CD8-positive, alpha-beta memory T cell (primary cell): ENCODE measurements at places on chromosomes 6 and 20. TPM values are rescaled to one million over a fixed set of nuclear protein-coding genes. Genes with fewer than 3 reads are reported as not detected.

GRCh38 chr20:41631826-41632225 lies 13.6 kb upstream of the CHD6 start:
- H3K36me3 ChIP-seq = no peaks in the 10 kb centered on the region
- no peaks in the 10 kb centered on the region for H3K4me1 ChIP-seq
- H3K27ac ChIP-seq = no peak overlapping the region
- no peak overlapping the region for H3K4me3 ChIP-seq

DNA sequence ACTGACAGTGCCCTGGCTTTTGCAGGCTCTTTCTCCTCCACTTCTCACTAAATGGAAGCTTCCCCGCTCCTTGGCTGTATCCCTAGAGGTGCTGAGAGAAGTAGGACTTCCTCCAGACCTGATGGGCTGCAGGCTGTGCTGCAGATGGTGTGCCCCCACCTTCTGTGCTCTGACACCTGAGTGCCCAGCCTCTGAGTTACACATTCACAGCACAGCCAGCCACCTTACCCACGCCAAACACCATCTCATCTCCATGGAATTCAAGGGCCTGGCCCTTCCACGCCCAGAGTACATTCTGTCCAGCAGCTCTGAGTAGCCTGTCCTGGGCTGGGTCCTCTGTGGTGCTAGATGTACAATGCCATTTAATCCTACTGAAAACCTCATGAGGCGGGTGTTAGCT lies 5.3 kb downstream of the SFTA2 start:
- no peaks in the 10 kb centered on the region for H3K27me3 ChIP-seq
- no peaks in the 10 kb centered on the region for H3K4me1 ChIP-seq
- DNase-seq = no peak
- H3K36me3 ChIP-seq = peaks cover 9% of the 10 kb centered on the region
- H3K4me3 ChIP-seq = no peak overlapping the region

The MYLK2 gene
- total RNA-seq = 0.13 TPM

The CNKSR3 gene
- 0.62 TPM for total RNA-seq

GRCh38 chr6:12645941-12646340 lies 70.6 kb upstream of the PHACTR1 start:
- no peaks in the 10 kb centered on the region for H3K27me3 ChIP-seq
- no peak for DNase-seq
- no peak overlapping the region for H3K4me3 ChIP-seq
- H3K36me3 ChIP-seq = no peaks in the 10 kb centered on the region
- no peaks in the 10 kb centered on the region for H3K4me1 ChIP-seq
